Cerebellum (tissue), 4 donors: ENCODE measurements at places on chromosomes 4 and X. TPM values are rescaled to one million over a fixed set of nuclear protein-coding genes. Genes with fewer than 3 reads are reported as not detected.

NDP gene
- total RNA-seq, result 18.7 TPM

XKRX gene
- 0.27 TPM for total RNA-seq

- DNase-seq, result no peak
Observed at GRCh38 chrX:153965406-153965805, 6.2 kb downstream of the HCFC1 start.

DNA sequence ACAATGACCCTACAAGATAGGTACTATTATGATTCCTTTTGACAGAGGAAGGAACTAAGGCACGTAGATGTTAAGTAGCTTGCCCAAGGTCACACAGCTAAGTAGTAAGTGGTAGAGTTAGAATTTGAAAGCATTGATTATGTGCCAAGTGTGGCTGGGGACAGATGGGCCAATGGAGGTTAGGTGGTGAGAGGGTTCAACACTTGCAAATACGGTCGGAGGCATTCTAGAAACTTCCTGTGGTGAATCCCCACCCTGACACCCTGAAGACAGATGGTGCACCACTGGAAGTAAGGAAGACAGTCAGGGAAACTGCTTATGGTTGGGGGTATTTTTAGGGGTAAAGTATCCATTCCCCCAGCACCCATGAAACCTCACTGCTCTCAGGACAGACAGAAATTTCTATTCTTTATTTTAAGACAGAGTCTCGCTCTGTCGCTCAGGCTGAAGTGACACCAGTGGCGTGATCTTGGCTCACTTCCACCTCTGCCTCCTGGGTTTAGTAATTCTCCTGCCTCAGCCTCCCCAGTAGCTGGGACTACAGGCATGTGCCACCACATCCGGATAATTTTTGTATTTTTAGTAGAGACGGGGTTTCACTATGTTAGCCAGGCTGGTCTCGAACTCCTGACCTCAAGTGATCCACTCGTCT lies 142.5 kb downstream of the RASL11B start:
- no peak for DNase-seq

- DNase-seq, result no peak
Observed at GRCh38 chr4:146949559-146949958, 3.9 kb upstream of the TTC29 start.

GRCh38 chr4:157792716-157793115 lies 380.1 kb downstream of the GASK1B start:
- no peak for DNase-seq

GRCh38 chrX:107451731-107452130 lies 2.3 kb downstream of the FRMPD3 start:
- peak; percentile 74 for DNase-seq

DNA sequence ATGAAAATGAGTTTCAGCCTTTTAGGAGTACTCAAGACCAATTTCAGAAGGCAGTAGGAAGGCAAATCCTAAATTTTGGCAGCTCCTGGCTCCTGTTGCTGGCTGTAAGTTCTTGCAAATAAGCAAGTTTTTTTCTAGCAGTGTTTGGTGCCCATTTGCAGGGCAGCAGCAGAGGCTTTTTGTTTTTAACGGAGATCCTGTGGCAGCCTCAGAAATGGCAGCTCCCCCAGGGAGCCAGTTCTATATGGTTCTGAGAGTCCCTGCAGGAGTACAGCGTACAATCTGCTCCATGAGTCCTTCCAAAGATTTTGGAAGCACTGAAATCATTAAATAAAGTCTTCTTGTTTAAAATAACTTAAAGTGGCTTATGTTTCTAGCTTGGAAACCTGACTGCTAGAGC lies 171.9 kb downstream of the NDST4 start:
- DNase-seq, result peak; percentile 2

- DNase-seq, result no peak
Observed at GRCh38 chr4:148540622-148541326, 98.6 kb upstream of the NR3C2 start.
